ENCODE measurements at places on chromosomes 16 and 17.
A peak's percentile ranks its signal among the peaks of the same experiment; 100 is the strongest.

- DNase-seq = no peak
These were observed 17.5 kb downstream of the NDUFAF8 start for GRCh38 chr17:81256616-81257015.

DNA sequence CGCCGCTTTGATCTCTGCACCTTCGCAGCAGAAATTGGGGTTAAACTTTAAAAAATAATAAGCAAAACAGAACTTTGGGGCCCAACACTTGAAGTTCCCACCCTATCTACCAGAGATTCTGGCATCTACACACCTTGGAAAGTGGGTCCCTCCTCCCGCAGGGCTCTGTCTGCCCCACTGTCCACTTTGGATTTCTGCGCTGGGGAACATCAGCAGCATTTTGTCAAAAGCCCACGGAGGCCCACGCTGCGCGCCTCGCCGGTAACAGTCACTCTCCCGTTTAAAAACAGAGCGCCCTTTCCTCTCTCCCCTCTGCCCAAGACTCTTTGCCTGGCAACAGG, 725 bp upstream of the WNT9B start:
- no peak for DNase-seq

GRCh38 chr17:76543826-76544545, 4.1 kb downstream of the PRCD start:
- DNase-seq = no peak

DNA sequence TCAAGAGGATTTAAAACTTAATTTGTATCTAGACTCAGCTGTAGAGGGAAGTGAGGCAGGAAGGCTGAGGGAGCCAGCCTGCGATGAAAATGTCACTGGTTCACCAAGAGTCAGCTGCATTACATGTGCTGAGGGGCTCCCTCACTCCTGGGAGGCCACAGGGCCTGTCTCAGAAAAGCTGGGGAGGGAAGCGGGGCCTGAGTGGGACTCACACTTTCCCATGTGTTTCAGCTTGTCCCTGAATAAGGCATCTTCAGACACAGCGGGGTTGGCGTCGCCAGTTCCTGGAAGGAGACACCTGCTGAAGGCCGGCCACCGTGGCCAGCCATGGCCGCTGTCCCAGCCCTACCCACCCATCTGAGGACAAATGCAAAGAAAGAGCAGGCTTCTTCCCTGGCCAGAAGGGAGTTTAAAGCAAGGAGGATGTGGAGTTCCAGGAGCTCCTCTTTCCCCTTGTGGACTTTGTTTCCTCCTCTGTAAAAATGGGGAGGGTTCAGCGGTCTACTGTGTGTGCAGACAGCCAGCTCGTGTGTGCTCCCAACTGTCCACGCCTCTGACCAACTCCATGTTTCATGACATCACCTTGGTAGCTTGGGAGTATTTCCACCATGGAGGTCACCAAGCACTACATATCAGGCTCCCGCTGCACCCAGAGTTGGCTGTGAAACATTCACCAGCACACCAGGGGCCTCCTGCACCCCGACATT, 19.2 kb upstream of the MRPS23 start:
- no peak for DNase-seq

GRCh38 chr16:71771571-71771970, 37.1 kb downstream of the AP1G1 start:
- DNase-seq = no peak

GRCh38 chr17:71472809-71473789, 647.7 kb upstream of the SOX9 start:
- peak; percentile 57 for DNase-seq

GRCh38 chr16:14042706-14043105, 28.4 kb upstream of the MRTFB start:
- no peak for DNase-seq

- no peak for DNase-seq
These were observed 55.6 kb downstream of the GRB7 start for GRCh38 chr17:39793301-39793872.

DNA sequence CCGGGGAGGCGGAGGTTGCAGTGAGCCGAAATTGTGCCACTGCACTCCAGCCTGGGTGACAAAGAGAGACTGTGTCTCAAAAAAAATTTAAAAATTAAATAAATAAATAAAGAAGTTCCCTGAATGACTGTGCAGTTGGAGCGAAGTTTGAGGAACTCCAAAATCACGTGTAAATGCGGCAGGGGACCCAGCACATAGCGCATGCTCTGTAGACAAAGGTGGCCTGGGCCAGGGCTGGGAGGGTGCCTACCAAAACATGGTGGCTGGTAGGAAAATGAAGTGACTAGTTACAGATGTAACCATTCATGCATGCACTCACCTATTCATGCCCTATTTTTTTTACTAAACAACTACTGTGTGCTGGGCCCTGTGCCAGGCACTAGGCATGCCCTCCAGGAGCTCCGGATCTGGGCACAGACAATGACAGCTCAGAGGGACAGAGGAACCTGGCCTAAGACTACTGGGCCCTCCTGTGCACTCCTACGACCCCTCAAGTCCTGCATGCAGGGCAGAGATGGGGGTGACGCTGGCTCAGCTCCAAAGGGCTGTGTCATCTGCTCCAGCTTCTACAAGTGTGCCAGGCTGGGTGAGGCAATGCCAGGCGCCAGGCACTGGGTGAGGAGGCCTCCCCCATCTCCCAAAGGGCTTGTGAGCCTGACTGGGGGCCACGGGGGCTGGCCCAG, 65.3 kb downstream of the RMI2 start:
- DNase-seq = peak; percentile 20

GRCh38 chr17:39700148-39700987, 504 bp downstream of the ERBB2 start:
- DNase-seq = peak; percentile 19

- peak; percentile 80 for DNase-seq
These were observed 727.9 kb upstream of the SOX9 start for GRCh38 chr17:71392715-71393567.

GRCh38 chr16:27313422-27314160, at the start of gene IL4R:
IL4R (plus strand) TSS chr16:27313974; CDS start chr16:27340204, 26,230 bp downstream.
- peak; percentile 62 for DNase-seq

DNA sequence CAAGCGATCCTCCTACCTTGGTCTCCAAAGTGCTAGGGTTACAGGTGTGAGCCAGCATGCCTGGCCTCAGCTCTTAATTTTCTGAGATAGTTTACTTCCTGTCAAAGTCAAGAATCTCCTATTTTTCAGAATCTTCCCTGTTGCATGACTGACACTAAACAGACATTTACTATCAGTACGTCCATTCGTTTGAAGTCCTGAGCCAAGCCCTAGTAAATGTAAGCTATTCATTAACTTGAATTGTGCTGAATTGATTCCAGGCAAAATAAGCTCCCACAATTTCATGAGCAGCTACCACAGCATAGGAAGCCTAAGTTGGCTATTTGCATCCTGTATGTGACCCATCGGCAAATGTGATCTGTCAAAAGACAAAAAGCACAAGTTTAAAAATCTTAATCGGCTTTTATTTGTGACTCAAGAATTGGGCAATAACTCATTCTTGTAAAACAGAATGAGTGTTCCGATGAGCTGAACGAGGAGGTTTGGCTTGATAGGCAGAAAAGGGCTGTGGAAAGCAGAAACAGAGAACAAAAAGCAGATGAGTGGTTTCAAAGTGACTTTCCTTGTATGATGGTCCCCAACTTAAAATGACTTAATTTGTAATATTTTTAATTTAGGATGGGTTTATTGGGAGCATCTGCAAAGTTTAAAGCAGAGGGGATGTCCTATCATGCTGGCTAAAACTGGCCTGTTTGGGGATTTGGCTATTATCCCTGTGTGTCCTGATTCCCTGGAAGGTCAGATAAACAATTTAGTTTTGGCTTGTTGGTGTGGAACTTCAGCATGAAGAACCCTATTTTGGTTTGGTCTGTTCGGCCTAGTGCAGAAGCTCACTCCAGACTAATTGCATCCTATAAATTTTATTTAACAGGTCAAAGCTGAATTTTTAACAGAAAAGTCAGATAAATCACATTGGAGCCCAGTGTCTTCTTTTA, 14.2 kb downstream of the RNF112 start:
- no peak for DNase-seq

DNA sequence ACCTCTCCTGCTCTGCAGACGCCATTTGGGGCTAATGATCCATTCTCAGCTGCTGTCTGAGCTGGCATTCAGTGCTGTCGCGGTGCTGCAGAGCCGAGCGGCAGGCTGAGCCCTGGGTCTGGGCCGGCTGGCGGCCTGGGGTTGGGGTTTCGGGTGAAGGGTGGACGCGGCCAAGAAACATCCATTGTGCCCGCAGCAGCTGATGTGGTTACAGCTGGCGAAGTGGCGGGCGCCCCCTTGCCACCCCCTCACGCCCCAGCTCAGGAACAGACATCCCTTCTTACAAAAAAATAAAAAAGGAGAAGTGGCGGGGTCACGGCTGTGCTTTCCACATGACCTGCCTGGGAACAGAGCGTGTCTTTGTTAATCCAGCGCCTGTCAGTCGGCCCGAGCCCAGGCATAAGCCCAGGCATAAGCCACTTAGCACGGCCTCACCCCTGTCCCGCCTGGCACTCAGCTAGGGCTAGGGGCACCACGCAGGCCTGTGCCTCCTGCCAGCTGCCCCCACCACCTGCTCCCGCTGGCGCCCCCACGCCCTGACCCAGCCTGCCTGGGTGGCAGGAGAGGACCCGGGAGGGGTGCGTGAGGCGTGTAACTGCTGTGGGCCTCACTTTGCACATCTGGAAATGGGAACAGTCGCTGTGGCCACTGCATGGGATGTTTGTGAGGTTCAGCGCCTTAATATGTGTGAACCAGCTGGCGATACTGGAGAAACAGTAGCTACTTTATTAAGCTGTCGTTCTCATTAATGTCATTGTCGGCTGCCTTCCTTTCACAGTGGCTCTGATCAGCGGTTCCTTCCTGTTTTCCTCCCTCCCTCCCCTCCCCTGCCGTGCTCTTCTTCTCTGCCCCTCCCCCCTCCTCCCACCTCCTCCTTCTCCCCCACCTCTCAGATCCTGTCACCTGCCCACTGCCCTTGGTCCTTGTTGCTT, 197.7 kb upstream of the CIBAR2 start:
- DNase-seq = no peak

GRCh38 chr17:70172923-70173322, 3.6 kb downstream of the KCNJ2 start:
- peak; percentile 23 for DNase-seq

- DNase-seq = no peak
These were observed 33.1 kb downstream of the PMP22 start for GRCh38 chr17:15231851-15232516.

DNA sequence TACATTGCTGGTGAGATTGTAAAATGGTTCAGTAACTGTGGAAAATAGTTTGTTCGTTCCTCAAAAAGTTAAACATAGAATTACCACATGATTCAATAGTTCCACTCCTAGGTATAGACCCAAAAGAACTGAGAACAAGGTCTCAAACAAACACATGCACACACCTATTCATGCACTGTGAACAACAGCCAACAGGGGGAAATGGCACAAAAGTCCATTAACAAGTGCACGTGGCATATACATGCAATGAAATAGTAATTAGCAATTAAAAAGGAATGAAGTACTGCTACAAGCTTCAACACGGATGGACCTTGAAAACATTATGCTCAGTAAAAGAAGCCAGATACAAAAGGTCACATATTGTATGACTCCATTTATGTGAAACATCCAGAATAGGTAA, 23.8 kb downstream of the SDK2 start:
- no peak for DNase-seq

DNA sequence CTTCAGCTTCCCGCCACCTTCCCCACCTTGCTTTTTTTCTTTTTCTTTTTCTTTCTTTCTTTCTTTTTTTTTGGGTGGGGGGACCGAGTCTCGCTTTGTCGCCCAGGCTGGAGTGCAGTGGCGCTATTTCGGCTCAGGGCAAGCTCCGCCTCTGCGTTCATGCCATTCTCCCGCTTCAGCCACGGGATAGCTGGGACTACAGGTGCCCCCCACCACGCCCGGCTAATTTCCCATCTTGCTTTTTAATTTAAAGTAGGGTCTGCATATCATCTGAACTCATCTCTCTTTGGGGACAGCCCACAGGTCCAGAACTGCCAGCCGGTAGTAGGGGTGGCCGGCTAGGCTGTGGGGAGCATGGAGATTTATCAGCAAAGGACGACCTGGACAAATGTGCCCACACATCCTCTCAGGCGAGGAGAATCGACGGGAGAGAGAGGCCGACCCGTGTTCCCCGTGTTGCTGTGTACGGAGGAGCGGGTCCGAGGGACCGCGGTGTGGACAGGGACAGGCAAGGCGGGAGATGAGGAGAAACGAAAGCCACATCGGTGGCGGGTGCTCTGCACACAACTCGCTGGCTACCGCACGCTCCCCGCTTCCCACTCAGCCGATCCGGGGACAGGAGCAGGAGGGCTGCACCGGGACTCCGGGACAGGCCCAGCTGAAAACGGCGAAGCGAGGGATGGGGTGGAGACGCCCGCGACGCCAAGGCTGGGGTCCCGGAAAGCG, 2.4 kb downstream of the MT1M start:
- DNase-seq = no peak

DNA sequence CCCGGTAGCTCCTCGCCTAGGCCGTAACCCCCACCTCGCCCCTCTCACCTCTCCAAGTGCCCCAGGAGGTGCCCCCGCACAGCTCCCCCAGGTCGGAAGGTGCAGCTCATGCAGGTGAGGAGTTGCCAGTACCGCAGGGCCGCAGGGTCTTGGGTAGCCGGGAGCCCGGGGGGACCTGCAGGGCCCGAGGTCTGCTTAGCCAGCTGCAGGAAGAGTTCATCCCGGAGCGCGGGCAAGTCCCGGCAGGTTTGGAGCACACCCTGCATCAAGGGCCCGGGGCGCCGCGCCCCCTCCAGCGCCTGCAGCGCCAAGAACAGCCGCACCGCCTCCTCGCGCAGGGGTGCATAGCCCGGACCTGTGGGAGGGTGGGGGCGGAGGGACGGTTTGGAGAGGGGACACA, 4.8 kb downstream of the PLEKHH3 start:
- DNase-seq = no peak

DNA sequence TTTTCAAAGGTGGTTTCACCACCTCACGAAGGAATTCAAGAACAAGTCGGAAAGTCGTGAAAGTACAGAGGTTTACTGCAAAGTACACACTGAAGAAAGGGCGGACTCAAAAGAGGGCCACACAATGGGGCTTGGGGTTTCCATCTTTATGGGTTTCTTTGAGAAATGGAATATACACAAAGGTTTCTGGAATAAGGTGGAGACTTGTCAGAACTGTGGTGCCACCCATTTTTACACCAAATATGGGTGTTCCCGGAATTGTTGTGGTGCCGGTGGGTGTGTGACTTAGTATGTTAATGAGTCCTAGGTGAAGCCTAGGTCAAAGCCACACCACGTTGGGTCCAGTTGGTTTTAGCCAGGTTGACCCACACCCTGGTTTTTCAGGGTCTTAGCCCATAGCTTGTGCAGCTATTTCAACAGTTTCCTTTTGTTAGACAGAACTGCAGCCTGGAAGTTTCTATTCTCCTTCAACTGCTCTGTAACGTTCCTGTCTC, 567 bp upstream of the GCSH start:
- no peak for DNase-seq

DNA sequence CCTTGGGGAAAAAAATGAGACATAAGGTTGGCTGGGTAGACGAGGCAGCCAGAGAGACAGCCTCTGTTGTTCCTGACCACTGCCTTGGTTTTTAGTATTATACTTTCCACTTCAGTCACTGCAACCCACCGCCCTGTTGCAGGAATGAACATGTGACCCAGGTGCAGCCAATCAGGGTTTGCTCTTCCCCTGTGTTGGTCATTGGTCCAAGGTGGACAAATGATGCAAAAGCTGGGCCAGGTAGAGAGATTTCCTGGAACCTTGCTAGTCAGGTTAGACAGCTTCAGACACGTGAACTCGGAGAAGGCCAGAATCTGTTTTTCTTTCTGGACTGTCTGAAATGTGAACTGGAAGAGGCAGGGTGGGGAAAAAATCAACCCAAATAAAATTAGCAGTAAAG, 452.4 kb upstream of the RBFOX1 start:
- DNase-seq = no peak

GRCh38 chr17:17509601-17510425, 13.6 kb upstream of the RASD1 start:
- DNase-seq = no peak

- no peak for DNase-seq
These were observed at the start of gene CDH1 for GRCh38 chr16:68737046-68737729. CDH1 (plus strand) TSS chr16:68737292; CDS start chr16:68737416, 124 bp downstream.
